Activated gamma-delta T cell treated with anti-CD3 and anti-CD28 coated beads, Interleukin-2, amount 50 U/mL, for 16 hours (primary cell): ENCODE measurements at places on chromosomes 3 and 15.

DNA sequence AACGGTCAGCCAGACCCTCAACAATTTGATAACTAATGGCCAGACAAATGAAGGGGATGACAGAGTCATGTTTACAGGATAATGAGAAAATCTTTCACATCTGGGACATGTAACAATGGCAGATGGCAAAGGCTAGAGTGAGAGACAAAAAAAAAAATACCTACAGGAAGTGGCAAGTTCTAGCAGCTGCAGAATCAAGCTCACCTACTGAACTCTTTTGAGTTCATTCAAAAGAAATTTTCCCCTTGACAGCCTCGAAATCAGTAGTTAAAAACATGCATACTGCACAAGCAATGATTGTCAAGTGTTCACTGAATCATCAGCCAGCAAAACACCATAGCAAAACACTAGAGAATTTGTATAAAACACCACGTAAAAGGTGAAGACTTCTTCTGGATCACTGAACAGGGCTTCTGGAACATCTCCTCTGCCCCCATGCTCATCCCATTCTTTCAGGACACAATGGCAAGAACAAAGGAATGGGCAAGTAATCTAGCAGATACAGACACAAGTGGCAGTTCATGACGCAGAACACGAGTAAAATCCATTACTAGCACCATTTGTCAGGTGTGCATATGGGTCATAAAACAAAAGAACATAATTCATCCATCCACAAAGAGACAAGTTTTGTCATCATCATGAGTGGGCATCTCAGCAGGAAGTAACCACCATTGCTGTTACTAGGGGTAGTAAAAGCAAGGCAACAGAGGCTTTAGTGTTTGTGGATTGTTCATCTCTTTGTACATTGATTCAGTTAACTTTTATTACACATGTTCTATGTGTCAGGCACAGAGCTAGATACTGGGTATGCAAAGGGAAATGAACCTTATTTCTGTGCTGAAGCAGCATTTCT lies 13.8 kb upstream of the KCNMB2 start:
- no peak for DNase-seq

DNA sequence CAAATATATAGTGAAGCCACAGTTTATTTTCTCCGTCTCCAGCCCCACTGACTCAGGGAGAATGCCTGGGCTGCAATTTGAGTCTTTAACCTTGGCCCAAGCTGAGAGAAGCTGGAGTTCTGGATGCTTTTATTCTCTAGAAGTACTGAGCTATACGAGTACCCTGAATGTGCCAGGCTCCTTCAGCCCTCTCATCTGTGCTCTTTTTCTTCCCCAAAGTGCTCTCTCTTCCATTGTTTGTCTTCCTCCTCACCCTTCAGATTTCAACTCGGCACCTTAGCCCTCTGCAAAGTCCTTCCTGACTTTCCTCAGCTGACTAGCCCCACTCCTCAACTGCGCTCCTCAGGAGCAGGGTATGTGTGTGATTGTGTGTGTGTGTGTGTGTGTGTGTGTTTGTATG lies 75.6 kb upstream of the AGBL1 start:
- no peak for DNase-seq

- no peak for DNase-seq
Measured at GRCh38 chr3:191387441-191388077, 57.2 kb upstream of the UTS2B start.

- DNase-seq: peak; percentile 71
Measured at GRCh38 chr15:40421246-40422157, 15.9 kb downstream of the IVD start.

- DNase-seq: no peak
Measured at GRCh38 chr3:120864541-120864940, 43.5 kb upstream of the STXBP5L start.

DNA sequence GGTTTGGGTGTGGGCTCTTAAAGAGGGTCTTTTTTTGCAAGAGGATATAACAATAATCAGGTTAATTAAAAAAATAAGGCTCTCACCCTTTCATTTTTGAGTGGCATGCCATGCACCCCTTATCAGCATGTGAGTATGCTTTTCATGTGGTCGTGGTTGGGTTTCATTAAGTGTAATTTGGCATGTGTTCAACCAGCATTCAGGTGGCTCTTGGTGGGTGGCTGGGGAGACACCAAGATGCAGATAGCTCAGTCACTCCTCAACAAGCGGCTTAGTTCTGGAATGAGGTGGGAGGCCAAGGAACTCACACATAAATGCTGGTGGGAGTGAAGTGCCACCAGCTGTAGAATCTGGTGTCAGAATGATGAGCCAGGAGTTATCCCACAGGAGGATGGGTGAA lies 66.8 kb downstream of the FLNB start:
- no peak for DNase-seq

- DNase-seq: no peak
Measured at GRCh38 chr3:72782521-72782920, 65.7 kb downstream of the SHQ1 start.

GRCh38 chr15:72971766-72972165 lies 80.5 kb upstream of the NEO1 start:
- DNase-seq: no peak

- no peak for DNase-seq
Measured at GRCh38 chr15:89899295-89899945, 5.6 kb upstream of the AP3S2 start.

- DNase-seq: no peak
Measured at GRCh38 chr3:48505146-48505545, 1.2 kb upstream of the SHISA5 start.

- no peak for DNase-seq
Measured at GRCh38 chr15:64987136-64987535, 2.6 kb downstream of the SPG21 start.

DNA sequence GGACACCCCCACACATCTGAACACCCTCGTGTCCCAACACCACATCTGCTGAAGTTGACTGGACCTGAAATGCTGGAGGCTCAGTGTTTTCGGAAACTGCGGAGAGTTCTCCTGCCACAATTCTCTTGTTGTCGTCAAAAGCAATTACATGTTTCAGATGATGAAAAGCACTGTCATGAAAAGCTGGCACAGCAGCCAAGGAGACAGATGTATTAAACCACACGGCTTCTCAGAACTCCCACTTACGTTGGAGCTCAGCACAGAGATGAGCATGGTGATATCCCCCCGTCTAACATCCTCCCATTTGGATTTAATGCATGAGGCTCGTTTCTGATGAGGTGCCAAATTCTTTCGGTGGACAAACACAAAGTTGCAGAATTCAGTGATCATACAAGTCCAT lies 180.1 kb downstream of the RORA start:
- DNase-seq: no peak

DNA sequence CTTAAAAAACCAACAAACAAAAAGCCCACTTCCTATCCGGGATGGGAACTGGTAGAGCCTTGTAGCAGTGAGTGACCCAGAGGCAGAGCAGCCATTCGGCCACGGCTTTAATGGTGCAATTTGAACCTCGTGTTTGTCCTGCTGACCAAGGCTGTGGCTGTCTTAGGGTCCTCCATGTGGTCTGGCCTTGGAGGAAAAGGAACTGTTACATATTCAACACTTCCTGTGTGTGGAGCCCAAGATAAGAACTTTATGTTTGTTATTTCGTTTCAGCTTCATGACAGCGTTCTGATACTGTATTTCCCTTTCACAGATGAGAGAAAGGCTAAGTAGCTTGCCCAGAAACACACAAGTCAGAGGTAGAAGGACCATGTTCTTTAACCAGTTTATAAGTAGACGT lies 269.8 kb downstream of the SV2B start:
- no peak for DNase-seq

DNA sequence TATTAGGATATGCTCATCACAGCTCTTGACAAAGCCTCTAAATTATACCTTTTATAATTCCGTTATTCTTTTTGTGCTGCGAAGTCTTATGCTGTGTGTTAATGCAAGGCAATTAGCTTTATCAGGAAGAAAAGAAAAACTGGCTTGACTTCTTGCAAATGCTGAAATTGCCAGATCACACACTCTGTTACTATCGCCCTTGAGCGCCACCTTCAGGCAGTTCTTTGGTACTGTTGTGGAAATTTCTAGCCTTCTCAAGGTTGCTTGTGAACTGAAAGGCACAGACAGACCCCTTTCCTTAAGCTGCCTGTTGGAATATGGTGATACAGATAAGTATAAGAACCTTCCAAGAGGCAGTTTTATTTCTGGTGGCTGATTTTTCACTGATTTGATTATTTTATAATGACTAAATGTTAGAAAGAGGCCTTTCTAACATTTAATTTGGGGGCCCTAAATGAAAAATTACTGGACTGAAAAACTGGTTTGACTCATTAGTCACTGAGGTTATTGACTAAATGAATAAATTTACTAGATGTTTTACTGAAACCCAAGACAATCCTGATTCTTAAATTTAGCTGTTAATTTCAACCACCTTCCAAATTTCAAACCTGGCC lies 126.2 kb upstream of the RASGRP1 start:
- DNase-seq: peak; percentile 68

DNA sequence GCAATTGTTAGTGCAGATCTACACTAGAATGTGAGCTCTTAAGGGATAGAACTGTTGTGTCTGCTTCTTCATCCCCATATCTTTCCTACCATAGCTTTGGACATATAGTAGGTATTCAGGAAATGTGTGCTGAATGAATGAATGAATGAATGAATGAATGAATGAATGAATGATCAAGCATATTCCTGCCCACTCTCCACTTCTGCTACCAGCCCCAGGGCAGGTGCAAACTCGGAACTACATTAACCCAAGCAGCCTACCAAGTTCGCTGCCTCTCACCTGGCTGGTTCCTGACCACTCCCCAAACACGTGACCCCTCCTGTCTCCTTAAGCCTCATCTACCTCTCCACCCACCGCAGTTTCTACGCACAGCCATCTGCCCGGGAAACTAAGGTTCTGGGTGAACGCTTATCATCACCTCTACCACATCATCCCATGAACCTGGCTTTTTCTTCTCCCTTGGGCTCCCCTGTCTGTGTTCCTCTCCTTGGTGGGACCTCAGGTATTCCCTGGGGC lies 26.8 kb downstream of the PAQR5 start:
- no peak for DNase-seq

- no peak for DNase-seq
Measured at GRCh38 chr15:69862540-69862939, 235.2 kb downstream of the TLE3 start.

GRCh38 chr3:52197499-52197841 lies 490 bp upstream of the ALAS1 start:
- no peak for DNase-seq
